ENCODE measurements at places on chromosomes 3 and 15.

DNA sequence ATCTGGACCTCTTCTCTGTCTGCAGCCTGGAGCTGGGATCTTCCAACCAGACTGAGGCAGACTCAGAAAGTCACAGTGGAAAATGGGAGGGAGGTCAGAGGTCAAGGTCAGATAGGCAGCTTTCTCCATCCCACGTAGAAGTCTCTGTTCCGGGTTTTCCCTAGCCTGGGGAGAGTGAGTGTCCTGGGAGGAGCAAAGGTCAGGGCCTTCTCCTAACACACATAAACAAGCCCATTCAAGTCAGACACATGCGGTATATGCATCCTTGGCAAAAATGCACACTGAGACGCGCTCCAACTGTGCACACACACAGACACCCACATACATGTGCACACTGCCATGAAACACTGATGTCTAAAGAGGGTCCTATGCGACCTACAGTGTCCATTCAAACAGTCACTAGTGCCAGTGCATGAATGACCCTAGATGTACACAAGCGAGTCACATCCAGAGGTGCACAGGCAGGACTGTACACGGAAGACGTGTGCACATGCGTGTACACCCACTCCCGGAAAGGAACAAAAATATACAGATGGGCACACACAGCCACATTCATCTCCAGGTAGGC is 681 bp downstream of the TWF2 start:
- no peak for DNase-seq

DNA sequence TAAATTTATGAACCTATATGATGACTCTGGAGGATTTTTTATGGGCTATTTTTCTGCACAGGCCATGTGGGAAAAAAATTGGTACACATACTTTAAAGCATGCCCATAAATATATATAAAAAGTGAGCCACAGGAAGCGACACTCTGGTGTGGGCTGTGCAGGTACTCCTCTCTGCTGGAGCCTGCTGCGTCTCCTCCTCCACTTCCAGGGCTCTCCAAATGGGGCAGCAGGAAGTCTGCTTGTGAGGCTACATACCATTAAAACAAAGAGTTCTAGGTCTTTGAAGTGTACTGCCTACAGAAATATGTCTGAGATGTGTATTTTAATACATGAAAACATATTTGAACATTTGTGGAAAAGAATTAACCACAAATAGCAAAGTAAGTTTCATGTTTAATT is 135.1 kb downstream of the CTNNB1 start:
- DNase-seq, result no peak

DNA sequence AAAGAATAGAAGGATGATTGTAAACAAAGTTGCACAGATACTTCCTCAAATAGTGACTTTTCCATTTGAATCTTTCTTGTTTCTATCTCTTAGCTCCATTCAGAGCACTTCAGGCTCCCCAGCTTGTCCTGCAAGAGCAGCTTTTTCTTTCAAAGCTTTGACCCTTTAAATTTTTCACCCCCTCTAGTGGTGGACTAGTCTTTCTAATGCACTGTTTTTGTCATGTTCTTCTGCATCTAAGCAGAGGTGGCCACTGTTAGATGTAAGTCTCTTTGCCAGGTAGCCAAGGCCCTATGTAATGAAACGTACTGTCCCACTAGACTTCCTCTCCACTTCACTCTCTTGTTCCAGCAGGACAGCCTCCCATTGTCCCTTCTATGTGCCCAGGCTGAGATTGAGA is 74.0 kb upstream of the MANF start:
- DNase-seq, result no peak

- no peak for DNase-seq
These were observed at the start of gene LMAN1L for GRCh38 chr15:74812533-74812932. Gene LMAN1L (plus strand): TSS chr15:74812835. CDS start chr15:74812855, 20 bp downstream.

GRCh38 chr3:112097378-112097777 is 11.2 kb downstream of the C3orf52 start:
- peak; percentile 50 for DNase-seq

- DNase-seq, result no peak
These were observed 815.1 kb downstream of the VGLL3 start for GRCh38 chr3:86175593-86176444.

DNA sequence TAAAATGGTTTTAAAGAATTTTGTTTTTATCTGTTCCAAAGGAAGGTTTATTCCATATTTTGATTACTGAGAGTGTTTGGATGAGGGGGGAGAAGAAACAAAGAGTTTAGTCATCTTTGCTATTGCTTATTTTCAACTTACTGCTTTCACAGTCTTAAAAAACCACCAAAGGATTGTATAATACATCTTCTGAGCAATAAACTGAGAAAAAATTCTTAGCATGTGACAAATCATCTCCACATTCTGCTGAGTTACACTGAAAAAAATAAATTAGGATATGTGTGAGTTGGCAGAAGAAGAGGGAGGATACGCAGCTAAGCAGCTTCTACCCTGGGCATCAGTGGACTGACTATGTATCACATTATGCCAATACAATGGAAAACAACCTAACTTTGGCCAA is 23.2 kb upstream of the ACTC1 start:
- DNase-seq, result no peak

GRCh38 chr3:128486681-128487537 is 6.1 kb downstream of the GATA2 start:
- DNase-seq, result no peak

GRCh38 chr3:169268286-169268776 is 395.2 kb downstream of the MECOM start:
- no peak for DNase-seq

- no peak for DNase-seq
These were observed 75.0 kb downstream of the COL8A1 start for GRCh38 chr3:99713440-99713839.

DNA sequence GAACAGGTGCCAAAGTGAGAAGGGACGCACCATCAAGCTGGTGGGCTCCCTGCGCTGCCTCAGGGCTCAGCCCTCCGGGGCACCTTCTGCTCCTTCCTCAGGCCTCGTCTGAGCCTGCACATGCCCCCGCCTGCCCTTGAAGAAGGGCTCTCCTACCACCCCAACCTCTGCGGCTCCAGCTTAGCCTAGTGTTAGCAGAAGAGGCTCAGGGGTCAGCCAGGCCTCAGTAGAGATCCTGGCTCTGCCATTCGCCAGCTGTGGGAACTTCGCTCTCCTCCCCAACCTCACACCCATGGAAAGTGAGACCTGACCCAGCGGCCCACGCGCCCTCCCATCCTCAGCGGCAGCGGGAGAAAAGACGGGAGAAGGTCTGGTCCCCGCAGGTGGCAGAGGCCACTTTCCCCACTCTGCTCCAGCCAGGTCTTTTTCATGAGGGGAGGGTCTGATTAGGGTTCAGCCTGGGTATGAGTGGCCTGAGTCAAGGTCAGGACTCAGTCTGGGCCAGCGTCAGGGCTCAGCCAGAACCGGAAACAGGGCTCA is 8.2 kb downstream of the GRIP2 start:
- no peak for DNase-seq

- no peak for DNase-seq
These were observed 1.3 kb upstream of the THBS1 start for GRCh38 chr15:39579487-39580116.

DNA sequence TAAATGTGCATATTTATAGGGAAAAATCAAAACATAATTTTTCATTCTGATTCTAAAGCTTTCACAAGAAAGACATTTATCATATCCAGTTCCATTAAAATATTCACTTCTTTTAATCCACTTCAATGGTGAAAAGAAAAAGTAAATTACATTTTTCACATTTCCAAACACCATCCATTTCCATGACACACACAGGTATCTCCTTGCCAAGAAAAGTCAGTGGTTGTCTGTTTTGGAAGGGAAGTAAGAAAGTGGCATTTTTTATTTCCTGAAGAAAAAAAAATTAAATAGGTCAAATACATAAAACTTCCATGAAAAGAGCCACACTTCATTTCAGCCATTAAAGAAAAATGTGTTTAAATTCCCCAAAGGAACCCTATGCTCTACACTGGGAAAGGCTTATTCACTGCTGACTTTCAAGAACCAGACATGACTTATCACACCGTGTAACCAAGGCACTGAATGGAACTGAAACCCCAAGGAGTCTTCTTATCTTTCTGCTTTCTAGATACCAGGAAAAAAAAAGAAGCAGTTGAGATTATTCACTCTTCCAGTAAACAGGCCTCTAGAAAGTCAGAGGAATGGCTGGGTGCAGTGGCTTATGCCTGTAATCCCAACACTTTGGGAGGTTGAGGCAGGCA is 44.5 kb downstream of the OSBPL10 start:
- no peak for DNase-seq

DNA sequence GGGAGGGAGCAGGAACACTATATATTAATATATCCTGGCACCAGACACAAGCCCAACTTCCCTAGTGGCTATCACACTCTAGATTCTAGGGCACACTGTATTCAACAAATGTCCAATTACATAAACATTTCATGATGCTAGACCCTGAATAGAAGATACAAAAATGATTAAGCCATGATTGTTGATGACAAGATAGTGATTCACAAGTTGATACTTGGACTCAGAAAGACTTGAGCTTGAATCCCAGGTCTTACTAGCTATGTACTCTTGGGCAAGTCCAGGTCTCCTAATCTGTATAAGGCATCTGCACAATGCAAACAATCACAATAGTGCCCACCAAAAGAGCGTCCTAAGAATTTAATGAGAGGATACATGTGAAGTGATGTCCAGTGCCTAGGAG is 10.0 kb upstream of the SNTN start:
- no peak for DNase-seq

GRCh38 chr3:40382617-40382979 is 4.4 kb upstream of the ENTPD3 start:
- no peak for DNase-seq

DNA sequence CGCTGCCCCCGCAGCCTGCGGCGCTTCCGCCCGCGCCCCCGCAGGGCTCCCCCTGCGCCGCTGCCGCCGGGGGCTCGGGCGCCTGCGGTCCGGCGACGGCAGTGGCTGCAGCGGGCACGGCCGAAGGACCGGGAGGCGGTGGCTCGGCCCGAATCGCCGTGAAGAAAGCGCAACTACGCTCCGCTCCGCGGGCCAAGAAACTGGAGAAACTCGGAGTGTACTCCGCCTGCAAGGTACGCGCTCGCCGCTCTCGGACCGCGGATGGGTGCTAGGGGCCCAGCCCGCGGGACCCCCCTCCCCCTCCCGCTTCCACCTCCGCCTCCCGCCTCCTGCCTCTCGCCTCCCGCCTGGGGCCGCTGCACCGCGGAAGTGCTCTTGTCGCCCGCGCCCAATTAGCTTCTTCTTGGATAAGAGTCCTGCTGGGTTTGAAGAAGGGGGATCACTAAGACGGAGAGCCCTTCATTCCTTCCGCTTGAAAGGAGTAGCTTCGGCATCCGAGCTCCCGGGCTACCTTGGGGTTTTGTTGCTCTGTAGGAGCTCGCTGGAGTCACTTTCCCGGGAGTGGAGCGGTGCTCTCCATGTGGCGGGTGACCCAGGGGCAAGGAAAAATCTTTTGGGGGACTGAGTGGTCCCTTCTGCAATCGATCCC is 426 bp downstream of the KAT2B start:
- peak; percentile 13 for DNase-seq

GRCh38 chr3:181313335-181313734 is 323.8 kb upstream of the DNAJC19 start:
- DNase-seq, result peak; percentile 82

DNA sequence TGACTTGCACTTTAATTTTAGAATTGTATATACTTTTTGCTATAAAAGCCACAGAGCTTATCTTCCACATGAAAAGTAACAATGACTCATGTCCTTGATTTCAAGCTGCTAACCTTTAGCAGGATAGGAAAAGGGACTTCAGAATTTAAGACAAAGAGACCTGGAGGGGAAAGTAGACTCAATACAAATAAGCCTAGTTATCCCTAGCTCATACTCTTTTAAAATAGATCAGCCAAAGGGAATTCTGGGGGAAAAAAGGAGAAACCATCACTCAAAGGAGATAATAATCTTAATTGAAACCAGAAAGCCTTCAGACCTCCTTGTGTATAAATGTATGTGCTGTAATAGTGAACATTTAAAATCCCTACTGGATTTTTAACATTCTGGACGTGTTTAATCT is 930.3 kb downstream of the NTRK3 start:
- no peak for DNase-seq

GRCh38 chr3:85360742-85361387 is 402.1 kb downstream of the CADM2 start:
- DNase-seq, result peak; percentile 4

DNA sequence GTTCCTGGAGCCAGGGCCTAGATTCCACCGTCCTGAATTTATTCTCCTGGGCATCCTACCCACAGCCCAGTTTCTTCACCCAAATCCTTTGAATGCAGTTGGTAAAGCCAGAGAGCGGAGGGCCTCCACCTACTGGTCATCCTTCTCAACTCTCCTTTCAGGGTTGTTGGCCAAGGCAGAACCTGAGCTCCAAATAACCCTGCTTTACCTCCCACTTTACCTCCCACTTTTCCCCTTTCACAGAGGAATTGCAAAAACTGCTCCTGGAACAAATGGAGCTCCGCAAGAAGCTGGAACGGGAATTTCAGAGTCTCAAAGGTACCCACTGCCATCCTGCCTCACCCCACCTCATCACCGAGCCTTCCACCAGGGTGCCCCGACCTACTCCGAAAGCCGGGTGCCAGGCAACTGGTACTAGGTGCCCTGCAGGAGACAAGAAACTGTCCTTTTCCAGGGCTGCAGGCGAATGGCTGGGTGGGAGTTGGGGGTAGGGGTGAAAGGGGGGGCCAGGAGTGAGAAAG is 6.8 kb downstream of the SKOR1 start:
- DNase-seq, result no peak

- DNase-seq, result no peak
These were observed 21.4 kb upstream of the SPPL2A start for GRCh38 chr15:50786871-50787270.

- no peak for DNase-seq
These were observed 141.8 kb downstream of the XXYLT1 start for GRCh38 chr3:195129072-195129643.

GRCh38 chr15:38558372-38559059 is 6.1 kb downstream of the RASGRP1 start:
- no peak for DNase-seq

GRCh38 chr15:54815556-54815955 is 381.2 kb downstream of the RSL24D1 start:
- DNase-seq, result no peak

- DNase-seq, result no peak
These were observed 213.3 kb downstream of the SLC9A9 start for GRCh38 chr3:143634991-143635390.

DNA sequence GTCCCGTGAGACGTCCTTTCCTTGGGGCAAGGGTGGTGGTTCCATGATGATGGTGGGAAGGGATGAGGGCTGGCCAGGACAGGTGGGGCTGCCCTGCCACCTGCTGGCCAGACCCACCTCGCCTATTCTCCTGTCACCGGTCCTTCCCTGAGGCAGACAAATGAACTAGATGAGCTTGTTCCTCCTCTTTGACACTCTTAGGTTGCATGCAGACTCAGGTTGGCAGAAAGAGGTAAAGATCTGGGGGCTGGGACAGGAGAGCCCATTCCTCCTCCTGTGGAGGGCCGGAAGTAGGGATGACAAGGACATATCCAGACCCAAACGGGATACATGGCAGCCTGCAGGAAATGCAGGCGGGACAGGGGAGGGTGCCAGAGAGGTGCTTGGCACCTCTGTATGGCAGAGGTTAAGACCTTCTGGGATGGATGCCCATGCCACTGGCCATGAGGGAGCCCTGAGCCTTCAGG is 38.6 kb downstream of the ACSBG1 start:
- DNase-seq, result no peak

- DNase-seq, result no peak
These were observed 47.5 kb downstream of the ALDH1L1 start for GRCh38 chr3:126132751-126133511.
